Activated CD8-positive, alpha-beta memory T cell treated with anti-CD3 and anti-CD28 coated beads, Interleukin-2, amount 50 U/mL, for 48 hours (primary cell): ENCODE measurements at places on chromosomes 12 and 14.

- DNase-seq: peak; percentile 56
These were observed 8.1 kb upstream of the RNF34 start for GRCh38 chr12:121391619-121392324.

- no peak for DNase-seq
These were observed 7.9 kb downstream of the ATF7 start for GRCh38 chr12:53618275-53618674.

GRCh38 chr12:21675641-21676040, 18.0 kb upstream of the LDHB start:
- no peak for DNase-seq

GRCh38 chr14:105475269-105476096, 862 bp downstream of the CRIP2 start:
- DNase-seq: no peak

GRCh38 chr14:28656704-28657255, 109.8 kb upstream of the FOXG1 start:
- no peak for DNase-seq

DNA sequence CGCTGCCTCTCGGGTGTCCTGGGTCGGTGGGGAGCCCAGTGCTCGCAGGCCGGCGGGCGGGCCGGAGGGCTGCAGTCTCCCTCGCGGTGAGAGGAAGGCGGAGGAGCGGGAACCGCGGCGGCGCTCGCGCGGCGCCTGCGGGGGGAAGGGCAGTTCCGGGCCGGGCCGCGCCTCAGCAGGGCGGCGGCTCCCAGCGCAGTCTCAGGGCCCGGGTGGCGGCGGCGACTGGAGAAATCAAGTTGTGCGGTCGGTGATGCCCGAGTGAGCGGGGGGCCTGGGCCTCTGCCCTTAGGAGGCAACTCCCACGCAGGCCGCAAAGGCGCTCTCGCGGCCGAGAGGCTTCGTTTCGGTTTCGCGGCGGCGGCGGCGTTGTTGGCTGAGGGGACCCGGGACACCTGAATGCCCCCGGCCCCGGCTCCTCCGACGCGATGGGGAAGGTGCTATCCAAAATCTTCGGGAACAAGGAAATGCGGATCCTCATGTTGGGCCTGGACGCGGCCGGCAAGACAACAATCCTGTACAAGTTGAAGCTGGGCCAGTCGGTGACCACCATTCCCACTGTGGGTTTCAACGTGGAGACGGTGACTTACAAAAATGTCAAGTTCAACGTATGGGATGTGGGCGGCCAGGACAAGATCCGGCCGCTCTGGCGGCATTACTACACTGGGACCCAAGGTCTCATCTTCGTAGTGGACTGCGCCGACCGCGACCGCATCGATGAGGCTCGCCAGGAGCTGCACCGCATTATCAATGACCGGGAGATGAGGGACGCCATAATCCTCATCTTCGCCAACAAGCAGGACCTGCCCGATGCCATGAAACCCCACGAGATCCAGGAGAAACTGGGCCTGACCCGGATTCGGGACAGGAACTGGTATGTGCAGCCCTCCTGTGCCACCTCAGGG, 679 bp downstream of the ARF6 start:
- DNase-seq: peak; percentile 95

DNA sequence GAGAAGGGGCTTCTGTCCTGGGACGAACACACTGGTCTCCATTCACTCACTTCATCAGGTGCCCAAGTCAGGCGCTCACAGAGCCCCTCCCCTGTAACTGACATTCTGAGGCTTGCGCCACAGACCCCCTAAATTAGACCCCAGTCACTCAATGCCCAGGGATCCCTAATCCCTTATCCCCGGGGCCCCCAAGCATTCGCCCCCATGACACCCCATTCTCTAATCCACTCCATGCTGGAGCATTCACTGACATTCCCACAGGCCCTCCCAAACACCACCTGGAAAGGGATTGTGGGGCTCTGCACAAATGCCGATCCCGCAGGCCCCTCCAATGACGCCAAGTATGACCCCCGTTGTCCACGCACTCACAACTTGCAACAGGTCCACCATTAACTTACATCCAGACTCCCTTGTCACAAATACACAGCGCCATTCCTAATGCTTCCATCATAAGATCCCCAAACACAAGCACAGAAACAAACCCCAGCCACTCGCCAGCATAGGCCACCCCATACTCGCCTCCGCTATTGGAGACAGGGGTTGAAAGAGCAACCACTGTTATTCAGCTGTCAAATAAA, 1.5 kb downstream of the ZNF605 start:
- DNase-seq: no peak

GRCh38 chr14:45251912-45252311, 1.1 kb downstream of the MIS18BP1 start:
- DNase-seq: no peak

DNA sequence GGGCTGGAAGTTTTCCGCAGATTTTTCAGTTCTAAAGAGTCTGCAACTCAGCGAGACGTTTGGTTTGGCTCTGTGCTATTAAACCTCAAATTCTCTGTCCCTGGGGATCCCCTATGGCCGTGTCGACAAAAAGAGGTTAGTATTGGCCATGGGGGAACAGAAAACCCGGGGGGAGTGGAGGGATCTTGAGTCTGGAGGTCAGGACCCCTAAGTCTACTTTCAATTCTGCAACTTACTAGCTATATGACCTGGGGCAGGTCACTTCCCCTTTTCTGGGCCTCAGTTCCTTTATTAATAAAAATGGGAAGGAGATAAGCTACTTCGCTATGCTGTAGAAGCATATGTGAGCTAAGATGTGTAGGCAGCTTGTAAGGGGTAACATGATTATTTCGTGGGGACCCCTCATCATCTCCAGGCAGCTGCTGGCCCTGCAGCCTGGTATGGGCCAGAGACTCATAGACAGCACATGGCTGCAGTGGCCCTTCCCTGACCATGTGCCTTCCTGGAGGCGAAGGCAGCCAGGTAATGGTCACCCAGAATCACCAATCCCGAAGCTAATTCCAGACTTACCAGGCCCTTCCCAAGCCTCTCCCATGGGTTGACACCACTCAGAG, 8.6 kb downstream of the ASB2 start:
- no peak for DNase-seq

- DNase-seq: no peak
These were observed 460 bp upstream of the SYNE2 start for GRCh38 chr14:63852271-63852816.

DNA sequence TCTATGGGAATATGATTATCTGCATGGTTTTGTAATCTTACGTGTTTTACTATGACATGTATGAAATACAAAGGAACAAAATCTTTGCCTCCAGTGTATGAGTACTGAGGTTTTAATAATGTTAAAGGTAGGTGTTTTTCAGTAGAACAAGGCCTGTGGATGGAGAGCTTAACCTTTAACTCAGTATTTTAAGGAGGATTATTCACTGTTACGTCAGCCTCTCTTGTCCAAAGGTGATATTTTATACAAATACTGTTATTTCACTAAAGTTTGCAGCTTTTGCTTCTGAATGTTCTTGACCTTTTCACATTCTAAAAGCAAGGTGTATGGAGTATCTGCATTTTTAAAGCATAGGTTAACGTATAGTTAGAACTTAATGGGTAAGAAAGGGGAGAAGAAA, 195.3 kb downstream of the ERC1 start:
- DNase-seq: no peak

GRCh38 chr14:92404018-92404417, 81.1 kb downstream of the SLC24A4 start:
- DNase-seq: no peak

DNA sequence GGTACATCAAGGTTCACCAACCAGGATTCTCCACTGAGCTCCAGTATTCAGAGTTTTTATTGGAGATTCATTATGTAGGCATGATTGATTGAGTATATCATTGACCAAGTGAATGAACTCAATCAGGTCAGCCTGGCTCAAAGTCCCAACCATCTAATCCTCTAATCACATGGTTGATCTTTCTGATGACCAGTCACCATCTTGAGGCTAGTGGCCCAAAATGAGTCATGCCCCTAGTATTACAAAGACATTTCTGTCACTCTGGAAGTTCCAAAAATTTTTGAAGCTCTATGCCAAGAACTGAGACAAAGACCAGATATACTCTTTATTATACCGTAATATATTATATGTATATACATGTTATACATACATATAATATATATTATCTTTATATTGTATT, 75.9 kb upstream of the ATF7IP start:
- DNase-seq: no peak

DNA sequence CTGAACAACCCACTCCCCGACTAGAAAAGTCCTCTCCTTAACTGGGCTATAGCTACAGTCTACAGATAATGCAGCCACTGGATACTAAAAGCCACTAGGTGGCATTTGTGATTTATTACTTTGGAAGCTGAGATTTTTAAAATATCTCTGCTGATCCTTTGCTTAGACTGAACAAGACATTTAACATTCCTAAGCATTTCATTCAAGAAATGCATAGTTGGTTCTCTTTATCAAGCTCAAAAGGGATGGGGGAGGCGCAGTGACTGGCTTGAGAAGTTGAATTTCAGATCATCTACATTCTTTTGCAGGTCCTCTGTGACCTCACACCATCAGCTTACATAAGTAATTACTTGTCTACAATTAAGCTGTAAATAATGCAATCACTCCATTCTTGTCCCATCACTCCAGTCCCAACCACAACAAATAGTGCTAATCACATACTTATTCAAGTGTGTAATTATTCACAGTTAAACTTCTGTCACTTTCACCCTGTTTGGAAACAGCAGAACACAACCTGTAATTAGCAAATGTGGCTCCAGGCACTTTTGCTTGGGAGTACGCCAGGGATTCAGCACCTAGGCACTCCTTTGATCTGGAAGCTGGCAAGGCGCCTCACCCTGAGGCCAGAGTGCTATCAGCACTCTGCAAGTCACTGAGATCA, 203.6 kb downstream of the NOVA1 start:
- DNase-seq: no peak

DNA sequence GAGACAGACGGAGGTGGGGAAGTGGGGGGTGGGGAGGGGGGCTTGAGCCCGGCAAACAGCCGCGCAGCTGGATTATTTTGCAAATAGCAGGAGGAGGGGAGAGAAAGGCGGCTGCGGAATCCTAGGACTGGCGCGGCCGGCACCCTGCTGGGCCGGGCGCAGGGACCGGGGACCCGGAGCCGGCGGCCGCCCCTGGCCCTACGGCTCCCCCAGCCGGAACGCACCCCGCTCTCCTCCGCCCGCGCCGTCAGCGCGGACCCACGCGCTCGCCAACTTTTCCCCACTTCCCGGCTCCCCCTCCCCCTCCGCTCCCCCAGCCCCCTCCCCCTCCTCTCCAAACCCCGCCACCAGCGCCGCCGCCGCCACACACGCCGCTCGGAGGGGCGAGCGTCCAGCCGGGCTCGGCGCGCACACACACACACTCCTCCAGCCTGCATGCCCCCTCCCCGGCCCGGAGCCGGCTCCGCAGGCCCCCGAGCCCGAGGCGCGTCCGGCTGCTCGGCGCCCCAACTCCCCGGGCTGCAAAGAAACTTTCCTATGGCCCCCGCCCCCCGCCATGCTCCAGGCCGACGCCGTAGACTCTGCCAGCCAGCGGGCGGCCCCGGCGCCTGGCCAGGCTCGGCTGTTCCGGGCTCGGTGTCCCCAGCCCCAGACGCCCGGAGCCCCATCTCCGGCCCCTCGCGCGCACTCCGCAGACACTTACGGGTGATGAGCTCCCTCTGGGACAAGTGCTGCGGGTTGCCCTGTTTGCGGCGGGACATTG, 1.4 kb downstream of the BCL11B start:
- DNase-seq: no peak

DNA sequence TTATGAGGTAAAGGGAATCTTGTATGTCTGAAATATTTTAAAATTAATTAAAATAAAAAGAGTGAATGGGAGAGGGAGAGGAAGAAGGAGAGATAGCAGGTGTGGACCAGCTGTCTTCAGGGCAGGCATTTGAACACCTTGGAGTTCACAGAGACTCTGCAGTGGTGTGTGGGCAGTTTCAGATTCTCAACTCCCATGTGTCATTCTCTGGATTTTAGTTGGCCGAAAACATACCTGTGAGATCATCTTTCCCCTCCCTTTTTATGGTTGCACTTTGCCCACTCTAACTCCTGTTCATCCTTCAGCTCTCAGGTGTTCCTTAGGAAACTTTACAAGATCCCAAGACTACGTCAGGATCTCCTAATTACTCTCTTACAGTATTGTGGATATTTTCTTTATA, 108.1 kb downstream of the ERC1 start:
- DNase-seq: no peak

DNA sequence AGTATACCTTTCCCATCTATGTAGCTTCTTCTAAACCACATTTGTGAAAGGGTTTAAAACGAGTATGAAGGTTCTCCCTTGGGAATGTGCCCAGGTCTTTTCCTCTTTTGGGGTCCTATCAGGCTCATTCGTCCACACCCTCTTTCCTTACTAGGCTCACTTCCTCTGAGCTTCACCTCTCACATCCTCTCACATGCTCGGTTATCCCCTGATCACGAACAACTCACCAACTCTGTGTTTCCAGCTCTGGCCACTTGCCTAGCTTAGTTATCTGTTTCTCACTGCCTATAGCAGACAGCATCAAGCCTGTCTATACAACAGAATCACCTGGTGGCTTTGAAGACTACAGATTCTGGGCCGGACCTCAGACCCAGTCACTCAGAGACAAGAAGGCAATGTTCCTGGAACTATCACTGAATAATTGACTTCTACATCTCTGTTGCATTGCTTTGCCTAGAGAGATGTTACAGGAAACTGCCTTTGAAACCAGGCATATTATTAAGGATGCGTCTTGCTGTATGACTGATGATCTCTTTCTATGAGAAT, 158.2 kb downstream of the FOXN3 start:
- no peak for DNase-seq

- no peak for DNase-seq
These were observed 52.5 kb upstream of the WSCD2 start for GRCh38 chr12:108076556-108076955.

- DNase-seq: no peak
These were observed 85.0 kb upstream of the SLC38A4 start for GRCh38 chr12:46910830-46911229.

DNA sequence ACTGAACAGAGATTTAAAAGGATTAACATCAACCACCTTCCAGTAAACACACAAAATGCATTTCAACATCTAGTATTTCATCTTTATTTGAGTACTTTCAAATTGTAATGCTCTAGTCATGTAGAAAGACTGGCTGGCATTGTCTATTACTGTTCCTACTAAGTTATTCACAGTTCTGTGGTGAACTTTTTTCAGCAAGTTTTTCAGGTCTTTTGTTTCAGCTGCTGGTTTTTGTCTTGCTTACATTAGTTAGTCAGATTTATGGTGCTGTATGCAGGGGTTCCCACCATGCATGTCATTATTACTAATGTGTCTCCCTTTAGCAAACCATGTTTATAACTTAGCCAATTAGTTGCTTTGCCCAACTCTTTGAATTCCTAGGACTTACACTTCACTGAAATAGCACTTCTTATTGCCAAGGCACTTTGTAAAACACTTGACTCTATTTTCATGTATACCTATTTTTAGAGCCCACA, 253.4 kb upstream of the KITLG start:
- no peak for DNase-seq

GRCh38 chr12:563787-564298, 99.4 kb downstream of the NINJ2 start:
- no peak for DNase-seq

DNA sequence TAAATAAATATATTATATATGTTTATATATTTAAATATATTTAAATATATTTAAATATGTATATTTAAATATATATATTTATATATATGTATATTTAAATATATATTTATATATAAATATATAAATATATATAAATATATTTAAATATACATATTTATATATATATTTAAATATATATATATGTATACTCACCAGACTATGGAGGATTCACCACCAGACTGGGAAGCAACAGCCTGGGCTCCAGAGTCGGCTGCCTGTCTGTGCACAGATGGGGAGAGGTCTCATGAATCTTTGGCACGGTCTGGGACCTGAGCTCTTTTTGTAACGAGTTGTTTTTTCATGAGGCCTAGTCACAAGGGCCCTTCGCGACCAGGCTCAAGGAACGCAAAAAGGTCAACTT, 21.3 kb downstream of the NOC4L start:
- DNase-seq: no peak
